NCI-H1694 treated with DMSO at 0.1 percent for 48 hours (cell line): ENCODE measurements at places on chromosomes 11 and 22.

DNA sequence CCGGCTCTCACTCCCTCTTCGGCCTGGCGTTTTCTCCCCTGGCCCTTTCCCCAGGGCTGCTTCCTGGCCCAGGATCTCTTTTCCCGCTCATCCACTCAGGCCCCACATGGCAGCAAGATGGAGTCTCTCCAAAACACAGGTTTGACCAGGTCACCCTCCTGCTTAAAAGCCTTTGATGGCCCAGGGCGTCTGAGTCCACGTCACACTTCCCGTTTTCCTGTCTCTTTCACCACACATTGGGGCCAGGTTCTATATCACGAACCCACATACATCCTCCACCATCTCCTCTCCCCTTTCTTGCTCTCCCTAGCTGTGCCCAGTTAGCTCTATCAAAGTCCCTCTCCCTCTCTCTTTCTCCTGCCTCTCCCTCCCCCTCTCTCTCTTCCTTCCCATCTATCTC lies 7.8 kb upstream of the LRRC32 start:
- DNase-seq, result no peak

DNA sequence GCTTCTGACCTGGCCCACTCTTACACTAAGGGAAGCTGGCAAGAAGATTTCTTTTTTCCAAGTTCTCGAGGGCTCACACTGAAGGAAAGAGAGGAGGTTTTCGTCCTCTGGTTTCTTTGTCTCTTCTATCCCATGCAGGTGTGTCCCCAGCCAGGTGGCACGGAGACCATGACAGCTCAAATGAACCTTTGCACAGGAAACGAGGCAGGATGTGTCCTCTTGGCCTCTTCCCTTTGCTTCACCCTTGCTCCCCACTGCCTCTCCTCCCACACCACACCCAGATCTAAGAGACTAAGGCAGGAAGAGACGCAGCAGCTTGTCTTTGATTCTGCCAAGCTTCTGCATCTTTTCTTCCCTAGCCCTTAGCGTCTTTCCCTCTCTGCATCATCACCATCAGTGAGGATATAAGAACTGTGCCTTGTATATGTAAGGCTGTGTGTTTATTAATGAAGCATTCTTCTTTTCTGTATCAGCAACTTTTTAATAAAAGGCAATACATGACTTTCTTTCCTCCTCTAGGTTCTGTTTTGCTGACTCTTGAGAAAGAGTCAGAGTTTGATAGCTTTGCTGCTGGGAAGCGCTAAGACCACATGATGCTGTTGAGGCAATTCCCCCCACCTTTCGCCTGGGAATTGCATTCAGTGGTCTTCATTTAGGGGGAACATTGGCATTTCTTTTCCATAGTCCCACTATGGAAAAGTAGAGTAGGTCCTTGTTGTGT lies 56.0 kb upstream of the PARVA start:
- DNase-seq, result no peak

GRCh38 chr11:119584193-119585042 lies 144.6 kb downstream of the NECTIN1 start:
- no peak for DNase-seq

DNA sequence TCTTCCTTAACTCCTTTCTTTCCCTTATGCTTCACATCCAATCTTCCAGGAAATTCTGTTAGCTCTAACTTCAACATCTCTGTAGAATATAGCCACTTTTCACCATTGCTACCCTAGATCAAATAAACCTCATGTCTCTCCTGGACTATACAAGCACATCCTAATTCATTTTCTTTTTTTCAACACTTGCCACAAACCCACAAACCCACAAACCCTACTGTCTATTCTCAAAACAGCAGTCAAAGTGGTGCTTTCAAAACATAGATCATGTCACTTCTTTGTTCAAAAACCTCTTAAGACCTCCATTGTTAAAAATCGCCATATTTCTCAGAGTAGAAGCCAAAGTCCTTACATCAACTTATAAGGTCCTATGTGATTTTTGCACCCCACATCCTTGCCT lies 94.3 kb downstream of the PIWIL4 start:
- no peak for DNase-seq

DNA sequence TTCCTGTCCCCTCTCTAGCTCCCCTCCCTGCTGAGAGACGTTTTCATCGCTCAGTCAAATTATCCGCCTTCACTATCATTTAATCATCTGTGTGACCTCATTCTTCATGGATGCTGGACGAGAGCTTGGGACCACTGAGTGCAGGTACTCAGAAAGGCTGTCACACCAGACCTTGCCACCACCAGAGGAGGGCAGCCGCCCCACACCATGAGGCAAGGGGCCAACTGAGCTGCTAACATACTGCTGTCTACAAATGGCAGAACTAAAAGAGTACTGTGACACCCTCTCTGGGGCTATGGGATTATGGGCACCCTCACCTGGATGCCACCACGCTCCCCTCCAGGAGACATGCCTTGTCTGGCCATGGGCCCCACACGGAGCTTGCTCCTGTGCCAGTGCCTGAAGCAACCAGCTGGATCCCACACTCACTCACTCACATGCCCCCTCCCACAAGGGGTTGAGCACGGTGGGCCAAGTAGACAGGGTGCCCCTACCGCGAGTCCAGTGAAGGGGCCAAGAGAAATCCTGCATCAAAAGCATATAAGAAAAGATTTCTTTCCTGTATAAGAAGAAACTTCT lies 670.0 kb upstream of the CCDC90B start:
- DNase-seq, result no peak

GRCh38 chr11:65696802-65697552 lies 15.1 kb upstream of the KAT5 start:
- DNase-seq, result no peak

GRCh38 chr11:26916805-26917204 lies 77.1 kb upstream of the FIBIN start:
- DNase-seq, result no peak

- no peak for DNase-seq
These were observed 9.0 kb downstream of the CRKL start for GRCh38 chr22:20926243-20926642.

- no peak for DNase-seq
These were observed 256.9 kb downstream of the KIRREL3 start for GRCh38 chr11:126743628-126744027.

DNA sequence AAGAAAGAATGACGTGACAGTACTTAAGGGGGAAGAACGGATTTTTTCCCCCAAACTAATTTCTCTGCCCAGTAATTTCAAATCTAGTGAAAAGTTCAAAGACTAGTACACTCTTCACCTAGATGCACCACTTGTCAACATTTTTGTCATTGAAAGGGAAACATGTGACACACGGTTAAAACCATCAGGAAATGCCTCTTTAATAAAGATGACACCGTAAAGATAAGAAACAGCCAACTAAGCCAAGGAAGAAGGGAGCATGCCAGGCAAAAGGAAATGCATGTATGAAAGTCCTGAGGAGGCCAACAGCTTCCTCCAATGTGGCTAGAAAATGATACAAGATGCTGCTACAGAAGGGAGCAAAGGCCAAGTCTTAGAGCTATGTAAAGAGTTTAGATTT lies 49.4 kb downstream of the RSF1 start:
- DNase-seq, result no peak

GRCh38 chr11:27861706-27862430 lies 161.6 kb upstream of the BDNF start:
- no peak for DNase-seq

- DNase-seq, result no peak
These were observed 121.1 kb downstream of the NXPE2 start for GRCh38 chr11:114799476-114799875.

- peak; percentile 44 for DNase-seq
These were observed 1.8 kb downstream of the FJX1 start for GRCh38 chr11:35619855-35620640.
